NCI-H1930 (cell line): ENCODE measurements at places on chromosomes 12 and 14.

GRCh38 chr14:47739541-47739940, 64.1 kb upstream of the MDGA2 start:
- no peak for DNase-seq

GRCh38 chr12:24584032-24584675, 364.7 kb downstream of the BCAT1 start:
- DNase-seq: no peak

- DNase-seq: no peak
These were observed 6.1 kb downstream of the HNF1A start for GRCh38 chr12:120984351-120984898.

DNA sequence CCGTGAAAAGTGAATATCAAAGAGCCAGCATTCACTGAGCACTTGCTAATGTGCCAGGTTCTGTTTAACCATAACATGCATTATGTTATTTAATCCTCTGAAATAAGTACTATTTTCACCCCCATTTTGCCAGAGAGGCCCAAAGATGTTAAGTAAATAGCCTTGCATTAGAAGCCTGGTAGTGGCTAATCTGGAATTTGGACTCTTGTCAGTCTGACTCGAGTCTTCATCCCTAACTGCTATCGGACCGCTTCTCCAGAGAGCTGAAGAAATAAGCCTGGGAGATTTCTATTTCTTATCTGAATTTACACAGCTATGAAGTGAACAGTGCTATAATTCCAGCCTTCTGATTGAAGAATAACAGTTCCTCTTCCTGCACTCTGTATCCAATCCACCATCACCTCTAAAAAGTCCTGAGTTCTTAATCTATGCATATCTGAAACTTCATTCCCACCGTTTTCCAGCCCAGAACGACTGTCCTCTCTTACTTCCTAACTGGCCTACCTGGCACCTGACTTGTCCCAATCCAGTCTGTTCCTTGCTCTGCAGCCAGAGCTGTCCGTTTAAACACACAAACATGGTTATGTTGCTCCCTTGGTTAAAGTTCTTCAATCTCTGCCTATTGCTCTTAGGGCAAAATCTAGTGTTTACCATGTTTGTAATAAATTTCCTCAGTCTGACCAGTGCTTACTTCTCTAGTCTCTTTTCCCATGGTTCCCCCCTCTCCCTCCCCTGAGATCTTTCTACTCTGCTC, 2.3 kb downstream of the POLR3B start:
- no peak for DNase-seq

DNA sequence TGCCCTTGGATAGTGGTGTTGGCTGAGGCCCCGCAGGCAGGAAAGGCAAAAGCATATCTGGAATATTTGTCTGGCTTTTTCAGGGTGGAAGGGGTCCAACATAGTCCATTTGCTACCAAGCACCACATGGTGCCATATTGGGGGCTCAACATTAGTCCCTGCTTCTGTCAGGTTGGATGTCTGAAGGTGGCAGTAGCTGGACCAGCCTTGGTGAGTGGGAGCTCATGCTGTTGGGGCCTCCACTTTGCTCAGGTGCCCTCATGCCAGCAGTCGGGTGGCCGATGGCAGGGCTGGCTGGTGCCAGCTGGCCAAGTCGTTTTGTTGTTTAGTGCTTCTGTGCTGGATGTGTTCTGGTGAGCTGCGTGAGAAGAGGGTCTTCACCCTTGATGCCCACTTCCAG, 135.3 kb downstream of the PAPOLA start:
- no peak for DNase-seq

- no peak for DNase-seq
These were observed 1143.6 kb downstream of the FLRT2 start for GRCh38 chr14:86673523-86673969.

GRCh38 chr12:121297435-121297991, 1.0 kb upstream of the CAMKK2 start:
- DNase-seq: no peak

GRCh38 chr12:128316973-128317526, 50.1 kb downstream of the TMEM132C start:
- no peak for DNase-seq

DNA sequence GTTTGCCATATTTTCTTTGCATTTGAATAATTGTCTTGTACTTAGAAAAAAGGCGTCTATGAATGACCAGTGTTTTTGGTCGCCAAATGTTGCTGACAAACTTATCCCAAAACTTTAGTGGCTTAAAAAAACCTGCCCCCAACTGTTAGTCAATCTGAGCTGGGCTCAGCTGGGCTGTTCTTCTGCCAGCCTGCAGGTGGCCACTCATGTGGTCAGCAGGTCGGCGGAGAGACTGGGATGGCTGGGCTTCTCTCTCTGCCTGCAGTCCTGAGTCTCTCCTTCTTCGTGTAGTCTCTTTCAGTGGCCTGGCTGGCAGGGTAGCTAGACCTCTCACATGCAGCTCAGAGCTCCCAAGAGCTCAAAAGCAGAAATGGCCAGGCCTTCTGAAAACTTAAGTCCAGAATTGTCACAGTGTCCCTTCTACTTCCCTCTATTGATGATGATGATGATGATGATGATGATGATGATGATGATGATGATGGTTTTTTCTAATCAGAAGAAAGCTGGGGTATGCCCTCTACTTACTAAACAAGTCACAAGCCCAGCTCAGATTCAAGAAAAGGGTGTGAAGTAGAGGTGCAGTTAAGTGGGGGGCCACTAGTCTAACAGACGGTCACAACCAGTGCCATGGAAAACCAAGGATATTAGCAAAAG, 87.9 kb downstream of the PTPN11 start:
- no peak for DNase-seq

- DNase-seq: no peak
These were observed 597 bp upstream of the DYNC1H1 start for GRCh38 chr14:101963656-101964296.

DNA sequence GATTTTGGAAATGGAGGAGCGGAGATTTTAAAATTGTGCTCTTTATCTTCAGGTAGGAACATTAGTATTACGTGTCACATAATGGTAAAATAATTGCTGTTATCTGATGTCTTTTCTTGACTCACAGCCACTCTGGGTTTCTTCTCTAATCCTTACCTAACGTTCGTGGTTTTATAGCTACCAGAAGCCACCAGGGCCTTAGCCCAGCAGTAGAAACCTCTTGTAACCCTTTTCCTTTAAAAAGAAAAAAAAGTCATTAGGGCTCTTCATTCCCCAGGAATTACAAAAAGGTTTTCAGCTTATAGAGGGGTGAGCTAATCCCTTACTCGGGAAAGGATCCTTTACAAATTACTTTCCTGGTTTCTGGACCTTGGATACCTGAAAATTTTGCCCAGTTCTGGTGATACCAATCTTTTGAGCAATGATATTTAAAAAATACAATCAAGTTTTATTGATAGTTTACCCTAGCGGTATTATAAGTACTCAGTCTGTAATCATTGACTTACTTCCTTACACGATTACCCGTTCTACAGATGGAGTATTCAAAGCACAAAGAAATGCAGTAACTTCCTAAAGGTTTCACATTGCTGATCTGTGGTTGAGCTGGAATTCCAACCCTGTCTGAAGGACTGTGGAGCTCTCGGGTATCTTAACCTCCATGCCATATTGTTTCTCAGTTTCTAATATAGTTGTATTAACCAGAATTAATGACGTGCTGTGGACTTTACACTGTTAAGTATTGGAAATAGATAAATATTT, 1.6 kb downstream of the GABARAPL1 start:
- DNase-seq: no peak

DNA sequence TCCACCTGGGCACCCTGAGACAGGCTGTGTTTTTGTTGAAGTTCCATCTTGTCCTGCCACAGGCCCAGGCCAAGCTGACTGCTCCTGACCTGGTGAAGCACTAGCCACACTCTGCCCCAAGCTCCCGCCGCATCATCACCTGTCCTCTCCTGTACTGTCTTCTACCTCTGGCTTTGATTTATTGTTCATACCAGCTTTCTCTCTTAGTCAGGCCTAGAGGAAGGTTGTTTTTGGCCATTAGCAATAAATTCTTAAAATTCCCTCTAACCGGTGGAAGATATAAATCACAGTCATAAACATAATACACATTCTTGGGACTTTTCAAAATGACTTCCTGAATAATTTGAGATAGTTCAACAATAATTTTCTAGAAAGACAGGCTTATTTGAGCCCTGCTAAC, 169.4 kb downstream of the DAD1 start:
- DNase-seq: no peak

- DNase-seq: no peak
These were observed 32.4 kb downstream of the BICD1 start for GRCh38 chr12:32139064-32139421.

DNA sequence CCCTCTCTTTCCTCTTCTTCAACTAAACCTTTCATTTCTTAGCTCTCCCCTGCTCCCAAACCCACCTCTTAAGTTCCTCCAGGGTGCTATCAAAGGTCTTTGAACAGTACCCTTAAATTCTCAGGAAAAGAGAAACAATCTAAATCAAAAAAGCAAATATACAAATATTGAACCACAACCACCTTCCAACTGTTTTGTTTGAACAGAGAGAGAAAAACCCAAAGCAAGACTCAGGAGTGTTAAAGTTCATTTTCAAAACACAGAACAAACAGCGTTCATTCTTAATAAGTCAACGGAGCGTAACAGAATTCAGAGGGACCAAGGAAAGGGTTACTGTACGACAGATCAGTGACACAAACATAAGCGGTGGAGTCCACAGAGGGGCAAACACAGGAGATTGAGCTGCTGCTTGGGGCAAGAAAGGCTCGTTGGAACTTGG, 73.3 kb downstream of the NDUFA12 start:
- no peak for DNase-seq

- no peak for DNase-seq
These were observed 9.5 kb upstream of the CALM1 start for GRCh38 chr14:90387206-90387760.

GRCh38 chr14:90409209-90409730, 12.4 kb downstream of the CALM1 start:
- DNase-seq: no peak

DNA sequence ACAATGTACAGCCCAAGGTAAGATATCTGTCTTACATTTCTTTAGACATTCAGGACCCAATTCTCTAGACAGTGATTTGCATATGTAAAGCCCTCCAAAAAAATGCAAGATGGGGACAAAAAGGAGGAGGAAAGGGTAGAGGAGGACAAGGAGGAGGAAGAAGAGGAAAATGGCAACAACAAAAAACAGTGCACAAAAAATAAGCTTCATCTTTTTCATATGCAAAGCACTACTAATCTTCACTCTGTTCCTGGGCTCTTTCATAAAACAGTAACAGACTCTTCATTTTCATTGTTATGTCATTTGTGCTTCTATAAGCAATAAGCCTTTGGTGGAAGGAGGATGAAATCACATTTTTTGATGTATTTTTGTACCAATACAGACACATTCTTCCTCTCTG, 61.4 kb downstream of the KCNH5 start:
- DNase-seq: no peak

- DNase-seq: no peak
These were observed 21.5 kb downstream of the ALDH6A1 start for GRCh38 chr14:74062809-74063150.

GRCh38 chr12:87317302-87317701, 711.9 kb downstream of the C12orf50 start:
- no peak for DNase-seq

DNA sequence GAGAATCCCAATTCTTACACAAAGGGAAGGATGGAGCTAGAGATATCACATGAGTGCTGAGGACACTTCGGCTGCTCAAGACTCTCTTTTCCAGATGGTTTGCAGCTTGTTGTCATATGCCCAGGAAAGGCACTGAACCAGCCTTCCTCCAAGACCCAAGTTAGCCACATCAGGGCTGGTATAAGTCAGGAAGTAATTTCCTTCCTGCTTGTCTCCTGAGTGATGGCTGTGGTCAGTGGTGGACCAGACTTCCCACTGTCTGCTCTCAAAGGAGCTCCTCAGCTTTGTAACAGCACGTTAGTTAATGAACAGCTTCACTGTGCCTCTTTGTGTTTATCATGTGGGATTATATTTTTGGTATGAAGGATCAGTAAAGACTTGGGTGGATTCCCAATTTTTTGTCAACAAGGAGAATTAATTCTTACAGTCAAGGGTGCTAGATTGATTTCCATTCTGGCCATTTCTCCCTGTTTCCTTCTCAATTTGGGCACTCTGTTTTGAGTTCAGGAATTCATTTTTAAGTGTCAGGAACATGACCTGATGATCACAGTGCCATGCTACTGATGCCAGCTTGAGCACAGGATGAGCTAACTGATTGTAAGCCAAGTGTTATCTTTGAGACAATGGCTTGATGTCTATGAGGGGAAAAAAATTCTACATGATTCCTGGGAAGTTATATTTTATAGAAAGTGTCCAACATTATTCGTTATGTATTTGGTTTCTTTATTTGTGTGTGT, 145.8 kb downstream of the GCH1 start:
- no peak for DNase-seq

DNA sequence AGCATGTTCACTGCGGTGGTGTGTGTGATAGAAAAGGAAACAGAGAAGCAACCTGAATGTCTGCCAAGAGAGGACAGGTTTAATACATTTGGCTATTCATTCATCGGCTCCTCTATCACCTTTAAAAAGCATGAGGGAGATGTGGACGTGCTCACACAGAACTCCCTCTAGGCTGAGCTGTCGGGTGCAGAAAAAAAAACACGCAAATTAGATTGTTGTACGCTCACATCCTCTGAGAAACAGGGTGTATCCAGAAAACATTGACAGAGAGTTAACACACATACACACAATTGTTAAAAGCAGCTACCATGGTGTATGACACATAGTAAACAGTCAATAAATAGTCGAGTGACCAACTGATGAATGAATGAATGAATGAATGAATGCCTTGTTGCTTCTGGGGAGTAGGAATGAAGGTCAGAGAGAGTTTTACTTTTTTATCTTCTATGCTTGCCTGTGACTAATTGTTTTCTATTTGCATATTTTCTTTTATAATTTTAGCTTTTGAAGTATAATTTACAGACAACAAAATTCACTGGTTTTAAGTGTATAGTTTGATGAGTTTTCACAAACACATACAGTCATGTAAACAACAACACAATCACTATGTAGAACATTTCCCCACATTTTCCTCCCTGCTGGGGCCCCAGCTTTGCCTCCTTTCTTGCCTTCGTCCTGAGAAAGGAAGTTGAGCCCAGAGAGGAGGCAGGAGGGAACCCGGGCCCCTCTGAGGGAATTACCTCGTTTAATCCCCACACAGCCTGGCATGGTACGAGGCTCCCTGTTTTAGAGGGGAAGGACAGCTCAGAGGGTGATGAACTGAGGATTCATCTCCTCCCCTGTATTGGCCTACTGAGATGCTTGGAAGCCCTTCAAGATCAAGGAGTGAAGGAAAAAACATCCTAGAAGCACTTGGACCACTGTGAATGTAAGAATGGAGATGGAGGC, 19.7 kb upstream of the FAM222A start:
- no peak for DNase-seq

- no peak for DNase-seq
These were observed 18.2 kb downstream of the FAM222A start for GRCh38 chr12:109731806-109732205.

GRCh38 chr14:106872611-106873446, 1346.4 kb downstream of the TMEM121 start:
- DNase-seq: peak; percentile 54

GRCh38 chr14:101219896-101220703, 316.6 kb upstream of the RTL1 start:
- DNase-seq: no peak
